ENCODE measurements at places on chromosomes 7 and 10.

DNA sequence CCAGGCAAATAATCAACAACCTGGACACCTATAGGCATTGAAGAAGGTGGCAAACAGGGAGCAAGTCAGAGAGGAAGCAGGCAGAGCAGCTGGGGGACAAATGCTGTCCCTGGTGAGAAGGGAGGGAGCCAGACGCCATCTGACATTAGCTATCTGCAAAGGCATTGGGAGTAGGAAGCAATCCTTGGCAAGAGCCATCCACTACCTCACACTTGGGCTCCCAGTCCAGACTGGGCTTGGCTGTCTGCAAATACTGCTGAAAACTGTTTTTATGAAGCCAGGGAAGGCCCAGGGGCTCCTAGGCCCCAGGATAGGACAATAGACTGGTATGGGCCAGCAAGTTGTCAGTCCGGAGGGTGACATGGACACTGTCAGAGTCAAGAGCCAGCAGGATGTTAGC, 132.5 kb downstream of the SORBS1 start:
- no peak for DNase-seq

DNA sequence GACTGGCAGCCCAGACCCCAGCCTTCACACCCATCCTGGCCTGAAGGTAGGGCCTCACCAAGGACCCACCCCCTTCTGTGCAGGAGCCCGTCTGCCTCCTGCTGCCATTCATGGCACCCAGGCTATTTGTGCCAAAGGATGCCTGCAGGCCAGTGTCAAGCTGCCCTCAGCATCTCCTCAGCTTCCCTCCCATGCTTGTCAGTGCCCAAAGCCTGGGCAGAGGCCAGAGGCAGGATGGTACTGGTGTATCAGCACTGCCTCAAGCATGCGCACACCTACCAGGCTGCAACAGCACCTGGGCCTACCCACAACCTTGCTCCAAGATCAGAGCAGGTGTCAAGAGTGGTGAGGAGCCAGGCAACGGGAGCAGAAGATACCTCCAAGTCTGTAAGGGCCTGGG, 27.6 kb downstream of the SFTPA1 start:
- no peak for DNase-seq

DNA sequence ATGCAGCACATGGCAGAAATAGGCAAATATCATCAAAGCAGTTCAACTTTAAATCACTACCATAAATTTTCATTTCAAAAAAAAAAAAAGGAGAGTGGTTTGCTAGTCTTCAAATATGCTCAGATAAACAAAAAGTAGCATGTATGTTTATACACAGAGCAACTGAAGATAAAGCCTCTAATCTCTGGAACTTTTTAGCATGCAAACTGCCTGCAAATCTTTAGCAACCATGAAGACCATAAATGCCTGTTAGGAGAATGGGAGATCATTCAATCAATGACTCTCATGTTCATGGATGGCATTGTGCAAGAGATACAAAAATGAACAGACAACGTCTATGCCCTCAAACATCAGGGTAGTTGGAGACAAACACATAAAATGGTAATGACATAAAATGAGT, 57.3 kb downstream of the ORC5 start:
- DNase-seq: no peak

DNA sequence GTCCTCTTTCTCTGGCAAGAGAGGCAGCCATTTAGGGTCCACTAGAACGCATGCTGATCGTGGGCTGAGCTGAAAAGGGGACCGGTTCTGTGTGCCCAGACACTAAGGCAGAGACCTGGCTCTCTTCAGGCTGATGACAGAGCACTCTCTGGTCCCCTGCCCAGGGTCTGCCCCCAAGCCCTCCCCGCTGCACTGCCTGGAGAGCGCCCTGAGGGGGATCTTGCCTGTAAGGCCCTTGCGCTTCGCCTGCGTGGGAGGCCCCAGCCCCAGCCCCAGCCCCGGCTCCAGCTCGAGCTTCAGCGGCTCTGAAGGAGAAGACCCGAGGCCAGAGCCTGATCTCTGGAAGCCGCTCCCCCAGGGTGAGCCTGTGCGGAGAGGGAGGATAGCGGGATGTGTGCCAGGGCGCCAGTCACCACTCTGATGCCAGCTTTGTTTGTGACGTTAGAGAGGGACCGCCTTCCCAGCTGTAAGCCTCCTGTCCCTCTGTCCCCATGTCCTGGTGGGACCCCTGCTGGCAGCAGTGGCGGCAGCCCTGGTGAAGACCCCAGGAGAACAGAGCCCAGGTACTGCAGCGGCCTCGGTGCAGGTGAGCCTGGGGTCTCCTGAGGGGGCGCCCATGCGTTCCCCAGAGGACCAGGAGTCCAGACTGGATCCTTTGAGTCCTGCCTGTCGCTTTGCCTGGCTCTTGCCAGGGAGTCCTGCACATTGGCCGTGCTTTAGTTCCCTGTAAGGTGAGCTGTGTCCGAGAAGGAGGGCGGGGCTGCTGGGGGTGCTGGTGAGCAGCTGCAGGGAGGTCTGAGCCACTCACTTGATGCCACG, 43.2 kb downstream of the ZNF467 start:
- no peak for DNase-seq

GRCh38 chr7:105352901-105353668, 35.6 kb downstream of the SRPK2 start:
- DNase-seq: no peak

- no peak for DNase-seq
These were observed 1.5 kb downstream of the GDF2 start for GRCh38 chr10:47323636-47324296.

Data from activated naive CD4-positive, alpha-beta T cell treated with Interleukin-2 at 50 U/mL for 16 hours (primary cell).